SHP77 treated with DMSO at 0.1 percent for 48 hours (cell line): ENCODE measurements at places on chromosomes 12 and 14.

- no peak for DNase-seq
Observed at GRCh38 chr14:64745511-64746091, 41.4 kb downstream of the PLEKHG3 start.

DNA sequence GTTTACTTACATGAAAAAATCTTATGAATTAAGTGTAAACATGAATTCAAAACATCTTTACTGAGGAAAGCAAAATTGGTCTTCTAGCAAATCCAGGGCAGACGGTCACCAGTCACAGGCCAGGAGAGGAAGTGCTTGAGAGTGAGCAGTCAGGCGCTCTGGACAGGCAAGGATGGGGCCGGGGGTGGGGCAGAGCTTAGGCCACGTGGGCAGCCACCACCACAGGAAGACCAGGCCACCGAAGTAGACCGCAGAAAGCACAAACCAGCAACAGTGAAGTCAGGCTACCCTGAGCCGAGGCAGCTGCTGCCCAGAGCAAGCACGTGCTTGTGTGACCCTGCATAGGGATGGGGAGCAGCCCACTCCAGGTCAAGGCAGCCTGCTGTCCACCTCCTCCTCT, 33.5 kb downstream of the SLC6A12 start:
- no peak for DNase-seq

DNA sequence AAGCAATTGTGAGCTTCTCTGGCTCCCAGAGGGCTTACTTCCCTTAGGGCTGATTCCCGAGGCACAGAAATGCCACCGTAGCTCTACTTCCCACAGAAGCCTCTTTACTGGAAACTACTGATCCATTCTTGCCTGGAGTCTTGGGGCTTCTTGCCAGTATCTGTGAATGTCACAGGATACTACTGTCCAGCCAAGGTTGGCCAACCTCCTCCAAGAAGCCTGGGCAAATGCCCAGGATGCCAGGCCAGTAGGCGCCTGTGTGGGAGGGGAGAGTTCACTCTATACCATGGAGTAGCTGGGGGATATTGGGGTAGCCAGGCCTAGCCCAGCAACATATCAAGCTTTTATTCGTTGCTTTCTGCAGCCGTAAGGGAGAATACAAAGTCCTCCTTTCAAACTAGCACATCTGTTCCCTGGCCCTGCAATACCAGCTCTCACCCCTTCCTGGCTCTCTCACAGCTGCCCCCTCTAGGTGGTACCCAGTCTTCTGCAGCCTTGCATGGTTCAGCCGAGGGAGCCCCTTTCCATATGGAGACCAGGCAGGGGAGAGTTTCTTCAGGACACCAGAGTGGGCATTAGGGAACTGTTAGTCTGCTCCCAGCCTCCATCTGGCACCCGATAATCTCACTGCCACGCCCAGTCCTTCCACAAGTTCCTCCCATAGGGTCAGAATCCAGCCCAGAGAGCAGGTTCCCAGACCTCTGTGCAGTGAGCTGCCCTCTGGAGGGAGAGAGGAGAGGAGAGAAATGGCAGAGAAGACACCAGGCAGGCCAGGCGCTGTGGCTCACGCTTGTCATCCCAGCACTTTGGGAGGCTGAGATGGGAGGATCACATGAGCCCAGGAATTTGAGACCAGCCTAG, 24.3 kb upstream of the PLEK2 start:
- no peak for DNase-seq

GRCh38 chr12:106300761-106301160, 1.8 kb upstream of the TCP11L2 start:
- no peak for DNase-seq

GRCh38 chr12:11891754-11892386, 178.9 kb upstream of the BCL2L14 start:
- DNase-seq = no peak
